ENCODE measurements at places on chromosomes 1 and 21. TPM values are rescaled to one million over a fixed set of nuclear protein-coding genes. Genes with fewer than 3 reads are reported as not detected.

PROK1 gene
- not detected for total RNA-seq

DNA sequence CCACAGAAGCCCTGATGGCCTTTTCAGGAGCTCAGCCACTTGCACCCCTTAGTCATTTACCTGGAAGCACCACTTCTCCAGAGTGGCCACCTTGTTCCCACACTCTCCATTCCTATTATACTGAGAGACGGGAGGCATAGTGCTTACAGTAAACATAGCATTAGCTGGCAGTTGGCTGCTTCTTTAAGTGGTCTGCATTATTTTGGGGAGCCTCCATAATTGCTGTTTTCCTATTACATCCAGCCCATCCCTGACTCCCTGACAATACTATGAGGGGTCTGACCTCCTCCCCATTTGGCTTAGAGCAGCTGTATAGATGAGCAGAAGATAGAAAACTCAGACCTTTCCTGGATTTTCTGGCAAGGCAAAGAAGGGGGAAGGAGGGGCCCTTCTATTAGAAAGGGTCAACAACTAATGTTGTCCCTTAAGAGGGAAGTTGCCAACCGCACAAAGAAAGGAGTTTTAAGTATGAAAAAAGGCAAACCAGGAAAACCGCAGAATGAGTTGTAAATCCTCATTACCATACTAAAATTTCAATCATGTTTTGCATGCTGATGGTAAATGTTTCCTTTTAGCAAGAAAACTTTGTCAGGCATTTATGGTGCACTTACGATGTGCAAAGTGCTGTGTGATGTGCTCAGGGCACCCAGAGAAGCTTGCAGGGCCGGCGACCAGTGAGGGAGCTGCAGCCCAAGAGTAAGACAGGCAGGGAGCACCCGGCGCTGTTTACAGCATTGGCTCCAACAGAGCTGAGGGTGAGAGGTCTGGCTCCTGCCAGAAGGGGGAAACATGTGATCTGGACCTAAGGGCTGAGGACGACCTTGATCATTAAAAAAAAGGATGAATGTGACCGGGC is 167.3 kb downstream of the ZZZ3 start:
- no peaks in the 10 kb centered on the region for H3K36me3 ChIP-seq
- H3K4me1 ChIP-seq: peaks cover 12% of the 10 kb centered on the region
- H3K27ac ChIP-seq: peak overlapping the region; percentile 49
- H3K4me3 ChIP-seq: no peak overlapping the region
- H3K27me3 ChIP-seq: no peaks in the 10 kb centered on the region

- no peaks in the 10 kb centered on the region for H3K36me3 ChIP-seq
- H3K4me3 ChIP-seq: no peak overlapping the region
- H3K27me3 ChIP-seq: no peaks in the 10 kb centered on the region
- DNase-seq: no peak
These were observed 338.6 kb downstream of the PAPPA2 start for GRCh38 chr1:176801514-176802020.

DNA sequence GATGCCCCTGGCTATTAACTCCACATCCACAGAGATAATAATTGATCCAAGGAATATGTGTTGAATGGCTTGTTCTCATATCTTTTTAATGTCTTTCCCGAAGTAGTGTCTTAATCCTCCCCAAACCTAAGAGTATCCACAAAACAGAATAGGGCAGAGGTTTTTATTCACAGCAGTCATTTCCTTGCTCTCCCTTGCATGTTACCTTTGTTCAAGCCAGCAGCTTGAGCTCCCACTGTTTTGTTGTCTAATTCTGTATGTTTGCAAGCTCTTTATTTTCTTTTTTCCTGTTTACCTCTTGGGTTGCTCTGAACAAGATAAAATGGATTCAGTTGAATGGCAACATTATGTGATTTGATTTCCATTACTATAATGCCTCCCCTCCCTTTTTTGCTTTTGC is 308.6 kb upstream of the ZP4 start:
- H3K27ac ChIP-seq: no peak overlapping the region
- no peaks in the 10 kb centered on the region for H3K36me3 ChIP-seq
- no peak overlapping the region for H3K4me3 ChIP-seq
- DNase-seq: no peak

- DNase-seq: no peak
- no peaks in the 10 kb centered on the region for H3K36me3 ChIP-seq
- peaks cover 23% of the 10 kb centered on the region for H3K4me1 ChIP-seq
- H3K4me3 ChIP-seq: peak within 1 kb of the TSS; percentile 75
- H3K27me3 ChIP-seq: no peaks in the 10 kb centered on the region
These were observed at the start of gene RBP7 for GRCh38 chr1:9996624-9997582. RBP7 (plus strand) TSS chr1:9997228; CDS start chr1:9997259, 31 bp downstream.

DNA sequence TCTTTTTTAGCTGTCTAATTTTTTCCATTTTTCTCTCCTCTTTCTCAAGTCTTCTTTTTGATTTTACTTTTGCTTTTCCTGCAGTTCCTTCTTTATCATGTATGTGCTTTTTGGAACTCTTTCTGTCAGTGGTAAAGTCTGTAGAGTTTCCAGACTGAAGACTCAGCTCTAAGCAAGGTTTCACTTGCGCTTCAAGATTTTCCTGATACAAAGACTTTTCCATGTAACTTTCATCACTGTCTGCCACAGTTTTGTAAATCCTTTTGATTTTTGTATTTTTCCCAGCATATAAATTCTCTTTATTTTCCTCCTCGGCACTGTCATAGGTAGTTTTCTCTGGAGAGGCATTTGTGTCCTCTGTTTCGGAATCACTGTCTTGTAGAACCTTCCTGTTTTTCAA is 5.5 kb downstream of the CLSPN start:
- H3K27me3 ChIP-seq: no peaks in the 10 kb centered on the region
- H3K4me3 ChIP-seq: no peak overlapping the region
- no peaks in the 10 kb centered on the region for H3K36me3 ChIP-seq
- no peak overlapping the region for H3K27ac ChIP-seq
- DNase-seq: no peak

DNA sequence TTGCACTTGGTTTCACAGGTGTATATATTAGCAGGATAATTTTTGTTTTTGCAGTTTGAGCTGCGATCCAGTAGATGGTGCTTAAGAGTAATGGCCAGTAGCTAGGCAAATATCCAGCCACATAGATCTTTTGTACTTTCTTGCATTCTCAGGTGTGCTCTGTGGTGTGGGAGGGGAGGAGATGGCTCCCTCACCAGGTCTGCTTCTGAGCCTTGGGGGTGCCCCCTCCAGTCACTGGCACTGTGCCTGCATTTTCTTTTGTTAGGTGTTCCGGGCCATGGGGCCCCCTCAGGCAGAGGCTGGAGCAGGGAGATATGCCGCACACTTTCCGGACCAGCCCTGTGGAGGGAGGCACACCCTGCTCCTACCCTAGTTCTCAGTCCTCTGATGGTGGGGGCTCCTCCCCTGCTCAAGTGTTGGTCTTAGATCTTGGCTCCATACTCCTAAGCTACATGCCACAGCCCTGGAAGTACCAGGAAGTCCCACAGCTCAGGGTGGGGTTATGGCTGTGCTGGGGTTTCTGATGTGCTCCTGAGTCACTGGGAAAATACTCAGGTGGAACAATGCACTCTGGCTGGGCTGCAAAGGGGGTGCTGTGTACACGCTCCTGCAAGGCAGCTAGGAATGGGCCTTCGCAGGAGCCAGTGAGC is 197.6 kb upstream of the DMRTA2 start:
- no peak for DNase-seq
- no peak overlapping the region for H3K4me3 ChIP-seq
- no peak overlapping the region for H3K27ac ChIP-seq
- no peaks in the 10 kb centered on the region for H3K4me1 ChIP-seq

Measured in esophagus muscularis mucosa (tissue), 4 donors.